ENCODE measurements at places on chromosomes 11 and 22. TPM values are rescaled to one million over a fixed set of nuclear protein-coding genes. Genes with fewer than 3 reads are reported as not detected.

Gene HEPN1
- total RNA-seq = not detected

Gene ART1
- not detected for total RNA-seq

Gene OR5B12
- not detected for total RNA-seq

Gene KRTAP5-10
- not detected for total RNA-seq

Gene SBF2
- 55.1 TPM for total RNA-seq

Gene RTN4RL2
- total RNA-seq = 1.5 TPM

Gene KDM4E
- total RNA-seq = not detected

Gene DDX6
- 98.3 TPM for total RNA-seq

Gene JRKL
- total RNA-seq = 4.4 TPM

Gene XKR3
- not detected for total RNA-seq

Gene FAM83F
- total RNA-seq = not detected

Gene IRAG1
- 0.37 TPM for total RNA-seq

Gene OR51E2
- total RNA-seq = not detected

Gene ST14
- total RNA-seq = under 0.01 TPM

Gene SAA4
- total RNA-seq = not detected

All from subcutaneous preadipocyte (primary cell).